ENCODE measurements at places on chromosomes 6 and 20.

GRCh38 chr20:64211874-64212658, 43.5 kb upstream of the PCMTD2 start:
- DNase-seq = no peak

DNA sequence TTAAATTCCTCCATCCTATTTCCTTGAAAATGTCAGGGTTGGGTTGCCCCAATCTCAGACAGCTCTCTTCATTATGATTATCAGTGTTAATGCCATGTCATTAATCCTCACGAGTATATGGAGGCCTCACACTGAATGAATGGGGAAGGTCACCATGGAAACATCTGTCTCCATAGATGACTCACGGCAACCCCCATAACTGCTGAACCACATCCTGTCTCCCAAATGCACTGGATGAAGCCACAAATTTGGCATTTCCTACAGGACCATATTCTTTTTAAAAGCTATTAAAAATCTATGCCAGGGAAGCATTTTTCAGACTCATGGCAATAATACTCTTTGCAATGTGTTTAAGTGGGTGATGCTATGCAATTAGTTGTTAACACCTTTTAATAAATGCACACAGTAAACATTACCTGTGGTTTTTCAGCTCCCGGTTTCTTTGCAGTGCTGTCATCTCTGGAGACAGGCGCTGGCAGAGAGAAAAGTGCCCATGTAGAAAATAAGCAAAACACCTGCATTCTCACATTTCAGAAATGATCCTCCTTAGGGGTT, 80.1 kb upstream of the PTPRK start:
- peak; percentile 30 for DNase-seq

DNA sequence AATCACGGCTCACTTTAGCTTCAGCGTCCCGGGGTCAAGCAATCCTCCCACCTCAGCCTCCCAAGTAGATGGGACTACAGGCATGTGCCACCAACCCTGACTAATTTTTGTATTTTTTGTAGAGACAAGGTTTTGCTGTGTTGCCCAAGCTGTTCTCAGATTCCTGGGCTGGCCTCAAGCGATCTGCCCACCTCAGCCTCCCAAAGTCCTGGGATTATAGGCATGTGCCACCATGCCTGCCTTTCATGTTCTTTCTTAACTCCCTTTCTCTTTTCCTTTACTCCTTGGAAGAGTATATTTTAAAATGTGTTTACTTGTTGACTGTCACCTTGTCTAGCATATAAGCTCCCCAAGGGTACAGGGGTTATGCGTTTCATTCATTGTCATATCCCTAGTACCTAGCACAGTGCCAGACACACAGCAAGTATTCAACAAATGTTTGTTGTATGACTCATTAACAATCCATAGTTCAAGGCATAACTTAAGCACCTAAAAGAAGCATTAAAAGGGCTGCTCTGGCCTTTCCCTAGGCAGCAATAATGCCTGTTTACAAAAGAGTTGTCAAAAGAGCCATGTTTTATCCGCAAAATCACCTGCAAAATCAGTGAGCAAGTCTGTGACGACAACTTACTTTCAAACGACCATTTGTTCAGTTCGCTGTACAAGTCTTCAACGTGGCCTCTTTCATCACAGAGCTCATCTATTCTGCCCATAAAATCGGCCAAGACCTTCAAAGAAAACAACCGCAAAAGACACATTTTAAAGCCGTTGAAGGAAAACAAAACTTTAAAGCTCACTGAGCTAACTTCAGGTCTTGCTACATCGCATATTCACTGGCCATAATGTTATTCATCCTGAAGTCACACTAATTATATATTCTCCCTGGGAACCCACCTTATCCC, 4.6 kb downstream of the CYP24A1 start:
- no peak for DNase-seq

- DNase-seq = no peak
These were observed 1.4 kb upstream of the NRN1 start for GRCh38 chr6:6008089-6008647.

GRCh38 chr6:143408151-143408786, 42.2 kb downstream of the ADAT2 start:
- no peak for DNase-seq

DNA sequence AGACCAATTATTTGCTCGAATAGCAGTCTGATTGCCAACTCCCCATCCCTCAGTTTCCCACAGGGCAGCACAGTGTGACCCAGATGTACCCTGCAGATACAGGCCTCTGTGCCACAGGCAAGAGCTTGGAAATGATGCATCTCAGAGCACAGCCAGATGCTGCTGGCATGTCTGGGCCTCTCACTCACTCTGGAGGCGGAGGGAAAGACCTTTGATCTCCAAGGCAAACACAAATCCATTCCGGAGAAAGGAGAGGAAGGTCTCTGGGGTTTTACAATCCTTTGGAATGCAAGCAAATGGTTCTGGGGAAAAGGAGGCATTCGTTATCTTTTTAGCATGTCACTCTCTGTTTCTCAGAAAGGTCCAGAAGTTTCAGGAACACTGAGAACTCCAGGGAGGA, 74.2 kb downstream of the RIOK1 start:
- DNase-seq = no peak

- no peak for DNase-seq
These were observed 165.0 kb upstream of the RNF217 start for GRCh38 chr6:124797224-124797623.

- DNase-seq = no peak
These were observed 97.3 kb upstream of the NHSL1 start for GRCh38 chr6:138596591-138596990.

GRCh38 chr6:34468378-34468892, 2.6 kb downstream of the PACSIN1 start:
- no peak for DNase-seq

GRCh38 chr6:25118038-25118437, 161.1 kb upstream of the CARMIL1 start:
- DNase-seq = no peak

GRCh38 chr6:37743926-37744325, 46.2 kb upstream of the MDGA1 start:
- no peak for DNase-seq

- DNase-seq = no peak
These were observed 312.7 kb downstream of the LAMA2 start for GRCh38 chr6:129195643-129196042.

DNA sequence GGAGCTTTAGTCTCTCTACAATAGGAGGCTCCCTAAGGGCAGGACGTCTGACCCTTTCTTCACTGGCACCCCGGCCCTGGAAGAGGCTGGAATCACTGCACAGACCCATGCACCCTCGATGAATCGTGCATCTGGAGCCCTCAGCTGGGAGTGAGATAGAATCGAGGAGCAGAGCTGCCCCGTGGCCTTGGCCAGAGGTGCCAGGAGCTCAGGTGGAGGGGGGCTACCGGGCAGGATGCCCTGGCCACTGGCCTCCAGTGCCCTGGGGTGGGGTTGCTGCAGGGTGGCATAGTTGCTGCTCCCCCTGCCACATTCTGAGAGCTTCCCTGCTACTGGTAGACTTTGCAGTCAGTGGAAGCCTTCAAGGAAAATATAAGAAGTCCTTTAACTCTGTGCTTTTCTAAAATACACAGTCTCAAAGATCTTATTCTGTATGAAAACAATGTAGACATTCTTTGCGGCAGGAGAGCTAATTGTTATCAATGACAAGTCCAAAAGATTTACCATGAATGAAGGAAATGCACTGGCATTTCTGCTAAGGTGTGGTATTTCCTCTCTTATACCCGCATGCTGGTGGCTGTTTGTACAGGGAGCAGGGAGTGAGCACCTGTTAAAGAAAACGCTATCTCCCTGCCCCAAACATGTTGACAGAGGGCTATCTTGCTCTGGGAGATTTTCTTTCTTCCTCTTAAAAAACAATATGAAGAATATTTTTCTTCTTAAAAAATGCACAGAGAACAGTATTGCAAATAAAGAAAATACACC, 122.8 kb downstream of the C6orf118 start:
- no peak for DNase-seq

GRCh38 chr20:4060064-4060795, 44.9 kb upstream of the RNF24 start:
- DNase-seq = no peak

DNA sequence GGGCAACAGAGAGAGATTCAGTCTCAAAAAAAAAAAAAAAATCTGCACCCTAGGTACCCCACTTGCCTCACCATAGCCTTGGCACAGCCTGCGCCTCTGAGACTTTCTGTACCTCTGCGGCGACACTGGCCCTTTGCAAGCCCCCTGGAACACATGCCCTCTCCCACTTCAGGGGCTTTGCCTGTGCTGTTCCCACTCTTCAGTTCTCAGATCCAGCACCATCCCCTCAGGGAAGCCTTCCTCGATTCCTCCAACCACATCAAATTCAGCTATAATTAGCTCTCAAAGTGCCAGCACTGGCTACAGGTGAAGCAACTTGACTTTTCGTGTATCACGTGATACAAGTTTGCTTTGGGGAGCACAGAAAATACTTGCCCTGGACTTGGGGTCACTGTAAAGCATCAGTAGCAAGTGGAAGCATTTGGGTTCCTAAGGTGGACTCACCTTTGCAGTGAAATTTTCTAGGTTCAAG, 2.1 kb upstream of the UBE2V1 start:
- DNase-seq = no peak

DNA sequence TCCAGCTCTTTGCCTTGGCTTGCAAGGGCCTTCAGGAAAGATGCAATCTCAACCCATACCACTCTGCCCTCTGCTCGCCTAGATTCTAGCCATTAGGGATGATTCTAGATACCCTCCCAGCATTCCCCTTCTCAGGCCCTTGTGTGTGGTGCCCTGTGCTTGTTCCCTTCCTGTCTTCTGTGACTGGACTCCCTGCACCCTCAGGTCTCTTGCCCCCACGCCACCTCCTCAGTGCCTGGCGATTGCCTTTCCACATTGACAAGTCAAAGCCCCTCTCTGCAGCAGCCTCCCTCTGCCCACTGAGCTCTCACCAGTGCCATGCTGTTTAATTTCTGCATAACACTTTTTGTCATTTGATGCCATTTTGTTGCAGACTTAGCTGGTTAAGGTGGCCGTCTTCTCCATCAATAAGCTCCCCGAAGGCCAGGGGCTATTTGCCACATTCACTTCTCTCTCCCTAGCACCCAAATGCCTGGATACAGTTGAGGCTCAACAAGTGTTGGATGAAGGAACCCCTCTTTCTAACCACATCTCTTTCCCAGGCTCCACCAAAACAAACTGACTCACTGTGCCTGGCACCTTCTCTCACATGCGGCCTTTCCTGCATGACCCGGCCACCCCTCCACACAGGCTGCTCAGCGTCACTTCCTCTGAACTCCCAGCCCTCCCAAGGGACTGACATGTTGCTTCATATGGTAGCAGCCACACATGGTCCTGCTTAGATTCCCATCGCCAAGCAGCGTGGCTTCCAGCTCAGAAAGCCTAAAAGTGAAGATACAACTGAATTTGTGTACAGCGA, 4.6 kb upstream of the TXNDC5 start:
- no peak for DNase-seq

- DNase-seq = no peak
These were observed 139.3 kb upstream of the SLC22A16 start for GRCh38 chr6:110615722-110616121.

DNA sequence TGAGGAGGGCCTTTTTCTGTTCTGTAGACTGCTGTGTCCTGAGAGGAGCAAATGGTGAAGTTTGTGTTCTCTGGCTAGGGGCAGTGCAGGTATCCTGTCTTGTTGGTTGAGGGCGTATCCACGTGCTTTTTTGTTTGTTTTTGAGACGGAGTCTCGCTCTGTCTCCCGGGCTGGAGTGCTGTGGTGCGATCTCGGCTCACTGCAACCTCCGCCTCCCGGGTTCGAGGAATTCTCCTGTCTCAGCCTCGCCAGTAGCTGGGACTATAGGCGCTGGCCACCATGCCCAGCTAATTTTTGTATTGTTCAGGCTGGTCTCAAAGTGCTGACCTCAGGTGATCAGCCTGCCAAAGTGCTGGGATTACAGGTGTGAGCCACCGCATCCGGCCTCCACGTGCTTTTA, 10.8 kb upstream of the PXDC1 start:
- no peak for DNase-seq

- DNase-seq = no peak
These were observed 332.0 kb downstream of the NRN1 start for GRCh38 chr6:5674721-5675120.

DNA sequence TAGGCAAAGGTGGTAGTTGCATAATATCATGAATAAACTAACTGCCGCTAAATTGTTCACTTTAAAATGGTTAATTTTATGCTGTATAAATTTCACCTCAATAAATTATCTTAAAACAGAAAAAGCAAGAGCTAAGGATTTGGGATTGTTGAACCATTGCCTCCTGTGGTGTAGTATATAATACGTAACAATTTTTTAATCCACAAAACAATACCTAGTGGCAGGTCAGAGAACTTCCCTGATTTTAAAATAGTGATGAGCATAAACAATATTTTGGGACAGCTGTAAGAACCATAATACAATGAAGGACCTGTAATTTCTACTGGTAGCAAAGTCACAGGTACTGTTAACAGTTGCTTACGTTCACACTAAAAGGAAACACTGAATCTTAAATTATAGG, 197.4 kb upstream of the PRND start:
- no peak for DNase-seq

DNA sequence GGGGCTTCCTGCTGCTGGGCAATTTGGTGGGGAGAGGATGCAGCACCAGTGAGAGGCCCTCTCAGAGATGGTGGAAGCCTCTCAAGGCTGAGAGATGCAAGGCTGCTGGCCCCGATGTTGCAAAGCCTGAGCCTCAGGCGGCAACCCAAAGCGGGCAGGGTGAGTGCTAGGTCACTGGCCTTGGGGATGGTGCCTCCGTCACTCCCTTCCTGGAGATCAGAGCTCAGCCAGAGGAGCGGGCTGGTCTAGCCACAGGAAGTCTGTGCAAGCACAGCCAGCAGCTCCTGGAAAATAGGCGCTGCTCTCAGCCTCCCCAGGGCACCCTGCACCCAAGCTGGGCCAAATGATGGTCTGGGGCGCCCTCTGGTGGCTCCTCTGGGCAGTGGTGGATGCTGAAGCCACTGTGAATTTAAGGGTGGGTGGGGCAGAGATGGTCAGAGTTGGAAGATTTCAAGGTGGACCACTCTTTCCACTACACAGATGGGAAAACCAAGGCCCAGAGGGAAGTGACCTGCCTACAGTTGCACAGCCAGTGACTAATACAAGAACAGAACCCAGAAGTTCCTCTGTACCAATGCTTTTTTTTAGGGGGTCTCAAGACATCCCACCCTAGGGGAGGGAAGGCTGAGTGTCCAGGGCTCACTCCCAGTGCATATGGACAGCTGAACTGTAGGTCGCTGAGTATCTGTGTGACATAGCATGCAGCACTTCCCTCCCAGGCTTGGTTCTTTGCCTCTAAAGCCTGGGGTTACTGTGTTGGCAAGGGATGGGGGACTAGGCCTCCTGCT, 20.8 kb downstream of the C20orf203 start:
- DNase-seq = peak; percentile 51

DNA sequence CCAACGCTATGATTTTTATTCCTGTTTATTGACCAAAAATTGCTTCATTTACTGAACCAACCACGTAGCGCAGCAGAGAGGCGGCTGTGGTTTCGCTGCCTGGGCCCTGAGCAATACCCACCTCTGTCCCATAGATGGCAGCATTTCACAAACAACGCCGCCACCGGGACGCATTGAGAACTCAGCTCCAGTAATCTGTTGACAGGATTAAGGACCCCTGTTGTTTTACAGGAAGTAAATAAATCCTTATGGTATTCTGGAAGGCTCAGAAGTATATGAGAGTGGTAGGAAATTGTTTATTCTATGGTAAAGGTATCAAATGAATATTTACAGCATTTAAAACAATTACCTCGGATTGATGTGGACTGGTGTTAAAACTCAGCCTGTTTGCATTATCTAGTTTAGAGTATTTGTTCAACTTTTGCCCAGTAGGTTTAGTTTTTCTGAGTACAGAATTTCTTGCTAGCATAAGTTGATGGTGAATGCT, 547.9 kb upstream of the SLC35B3 start:
- DNase-seq = peak; percentile 70
